ENCODE measurements at places on chromosomes 16 and 17.

GRCh38 chr17:31510308-31511194, 119.1 kb downstream of the RAB11FIP4 start:
- no peak for DNase-seq

GRCh38 chr17:70172449-70172848, 3.1 kb downstream of the KCNJ2 start:
- DNase-seq = no peak

DNA sequence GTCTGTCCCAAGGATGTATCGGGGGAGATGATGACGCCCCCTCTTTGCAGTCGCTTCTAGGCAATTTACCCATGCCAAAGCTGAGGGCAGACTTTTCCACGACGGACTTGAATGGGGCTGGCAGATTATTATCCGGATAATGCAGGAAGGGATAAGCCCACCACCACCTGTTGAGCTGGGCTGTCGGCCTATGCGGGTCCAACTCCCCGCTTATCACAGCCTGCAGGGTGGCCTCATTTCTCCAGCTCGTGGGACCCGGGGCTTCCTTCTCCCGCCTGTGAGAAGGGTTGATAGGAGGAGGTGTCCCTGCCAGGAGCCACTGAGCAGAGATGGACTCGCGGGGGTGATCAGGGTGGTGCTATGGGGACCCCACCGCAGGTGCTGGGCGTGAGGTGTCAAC, 559 bp downstream of the CACNG5 start:
- no peak for DNase-seq

GRCh38 chr16:19228052-19228451, 57.5 kb upstream of the CLEC19A start:
- DNase-seq = no peak

DNA sequence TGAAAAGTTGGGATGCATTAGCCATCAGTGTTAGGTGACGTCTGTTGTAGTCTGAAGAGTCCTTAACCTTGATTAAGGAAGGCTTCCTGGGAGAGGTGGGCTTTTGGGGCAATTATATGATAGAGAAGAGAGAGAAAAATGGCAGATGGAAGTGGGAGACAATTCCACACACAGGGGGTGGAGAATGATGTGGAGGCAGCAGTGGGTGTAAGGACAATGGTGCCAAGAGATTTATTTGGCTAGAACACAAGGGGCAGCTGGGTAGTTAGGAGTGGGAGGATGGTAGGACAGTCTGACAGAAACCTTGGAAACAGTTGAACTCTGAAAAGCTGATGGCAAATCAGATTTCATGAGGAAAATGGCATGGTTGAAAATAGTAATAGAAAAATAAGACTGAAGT, 10.7 kb upstream of the DUSP14 start:
- no peak for DNase-seq

DNA sequence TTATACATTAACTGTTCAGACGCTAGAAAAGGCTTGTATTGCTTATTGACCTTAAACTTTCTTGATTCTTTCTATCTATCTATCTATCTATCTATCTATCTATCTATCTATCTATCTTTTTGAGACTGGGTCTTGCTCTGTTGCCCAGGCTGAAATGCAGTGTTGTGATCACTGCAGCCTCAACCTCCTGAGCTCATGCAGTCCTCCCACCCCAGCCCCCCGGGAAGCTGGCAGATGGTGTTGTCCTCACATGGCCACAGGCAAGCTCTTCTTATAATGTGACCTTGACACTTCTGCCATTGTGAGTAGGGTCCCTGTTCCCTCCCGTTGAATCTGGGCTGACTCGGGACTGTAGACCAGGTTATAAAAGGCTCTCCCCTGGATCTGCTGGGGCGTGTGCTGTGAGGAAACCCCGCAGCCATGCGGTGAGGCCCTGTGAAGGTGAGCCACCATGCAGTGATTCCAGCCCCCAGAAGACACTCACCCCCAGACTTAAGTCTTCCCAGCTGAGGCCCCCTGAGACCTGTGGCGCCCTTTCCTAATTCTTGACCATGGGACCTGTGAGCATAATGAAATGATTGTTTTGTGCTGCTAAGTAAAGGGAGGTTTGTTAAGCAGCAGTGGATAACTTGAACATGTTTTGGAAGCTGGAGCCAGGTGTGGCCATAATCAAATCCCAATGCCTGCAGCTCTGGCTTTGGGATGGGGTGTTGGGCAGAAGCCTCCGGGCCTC, 54.3 kb downstream of the RPTOR start:
- DNase-seq = no peak

- DNase-seq = peak; percentile 33
Measured at GRCh38 chr17:38750312-38751121, 2.0 kb upstream of the PSMB3 start.

DNA sequence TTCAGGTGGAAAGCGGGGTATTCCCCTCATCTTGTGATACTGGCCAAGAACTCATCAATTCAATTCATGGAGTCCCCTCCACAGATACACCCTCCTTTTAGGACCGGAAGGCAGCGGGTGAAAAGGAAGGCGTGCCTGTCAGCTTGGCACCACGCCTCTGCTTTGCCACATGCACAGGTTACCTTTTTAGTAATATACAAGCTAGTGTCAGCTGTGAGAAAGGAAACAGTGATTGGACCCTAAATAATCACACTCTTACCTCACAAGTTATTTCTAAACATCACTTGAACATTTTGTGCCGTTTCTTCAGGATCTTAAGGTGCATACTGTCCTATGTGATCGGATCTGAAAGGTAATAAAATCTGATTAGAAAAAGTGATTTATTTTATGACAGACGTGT, 15.7 kb downstream of the ZDHHC7 start:
- no peak for DNase-seq

- no peak for DNase-seq
Measured at GRCh38 chr16:25570131-25570530, 121.6 kb upstream of the HS3ST4 start.

GRCh38 chr17:14918540-14918939, 346.6 kb downstream of the PMP22 start:
- DNase-seq = no peak

GRCh38 chr16:81994485-81994884, 16.8 kb downstream of the SDR42E1 start:
- DNase-seq = no peak

DNA sequence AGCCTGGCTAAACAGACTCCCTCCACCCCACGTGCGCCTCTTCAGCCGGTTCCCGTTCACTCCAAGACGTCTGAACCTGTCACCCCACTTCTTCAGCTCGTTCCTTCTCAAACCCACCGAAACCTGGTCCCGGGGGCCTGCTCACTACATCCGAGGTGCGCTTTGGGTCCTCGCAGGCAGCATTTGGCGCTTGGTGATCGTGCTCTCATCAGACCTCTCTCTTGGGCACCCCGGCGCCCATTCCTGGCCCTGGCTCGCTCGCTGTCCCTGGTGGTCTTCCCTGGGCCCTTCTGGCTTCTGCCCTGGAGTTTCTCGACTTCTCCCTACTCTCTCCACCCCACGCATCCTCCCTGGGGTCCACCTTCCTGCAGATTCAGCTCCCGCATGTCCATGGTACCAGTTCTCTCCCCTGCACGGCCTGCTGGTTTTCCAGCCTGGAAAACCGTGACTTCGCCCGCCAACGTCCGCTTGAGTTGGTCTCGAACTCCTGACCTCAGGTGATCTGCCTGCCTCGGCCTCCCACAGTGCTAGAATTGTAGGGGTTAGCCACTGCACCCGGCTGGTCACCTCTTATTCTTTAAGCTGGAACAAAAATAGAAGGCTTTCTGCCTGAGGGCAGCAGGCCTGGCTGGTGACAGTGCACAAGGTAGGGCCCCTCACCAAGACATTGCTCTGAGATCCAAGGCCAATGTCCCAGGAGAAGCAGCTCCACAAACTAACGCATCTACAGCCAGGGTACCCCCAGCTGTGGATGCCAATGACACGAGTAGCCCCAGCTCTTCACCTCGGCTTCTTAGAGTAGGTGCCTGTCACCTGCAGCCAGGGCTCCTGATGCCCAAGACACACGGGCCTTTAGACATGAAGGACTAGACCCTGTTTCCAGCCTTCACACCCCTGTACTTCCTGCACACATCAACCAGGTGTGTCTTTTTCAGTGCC, 1.1 kb upstream of the MEAK7 start:
- DNase-seq = no peak

DNA sequence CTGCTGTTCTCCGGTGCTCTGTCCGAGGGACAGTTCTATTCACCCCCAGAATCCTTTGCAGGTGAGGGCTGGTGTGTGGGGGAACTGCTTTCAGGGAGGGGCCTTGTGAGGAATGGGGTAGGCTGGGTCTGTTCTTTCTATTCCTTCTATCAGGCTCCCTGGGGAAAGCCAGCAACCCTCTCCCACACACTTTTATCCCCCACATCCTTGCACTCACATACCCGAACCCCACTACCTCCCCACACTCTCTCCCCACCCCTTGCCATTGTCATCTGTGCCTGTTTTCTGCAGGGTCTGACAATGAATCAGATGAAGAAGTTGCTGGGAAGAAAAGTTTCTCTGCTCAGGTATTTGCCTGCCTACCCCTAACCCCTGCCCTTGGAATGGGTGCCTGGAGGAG, 6.4 kb upstream of the TCAP start:
- DNase-seq = no peak

DNA sequence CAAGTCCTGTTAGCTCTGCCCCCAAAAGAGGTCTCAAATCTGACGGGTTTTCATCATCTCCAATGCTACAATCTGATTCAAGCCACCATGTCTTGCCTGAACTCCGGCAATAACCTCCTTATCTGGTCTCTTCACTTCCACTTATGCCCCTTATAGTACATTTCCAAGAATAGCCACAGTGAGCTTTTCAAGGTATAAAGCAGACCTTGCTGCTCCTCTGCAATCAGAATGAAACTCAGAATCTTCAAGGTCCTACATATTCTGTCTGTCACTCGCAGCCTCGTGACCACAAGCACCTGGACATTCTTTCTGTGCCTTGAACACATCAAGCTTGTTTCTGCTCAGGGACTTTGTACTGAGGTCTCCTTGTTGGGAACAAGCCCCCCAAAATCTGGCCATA, 84.7 kb downstream of the YPEL2 start:
- DNase-seq = no peak

GRCh38 chr16:75626806-75627205, 3.7 kb upstream of the ADAT1 start:
- DNase-seq = no peak

DNA sequence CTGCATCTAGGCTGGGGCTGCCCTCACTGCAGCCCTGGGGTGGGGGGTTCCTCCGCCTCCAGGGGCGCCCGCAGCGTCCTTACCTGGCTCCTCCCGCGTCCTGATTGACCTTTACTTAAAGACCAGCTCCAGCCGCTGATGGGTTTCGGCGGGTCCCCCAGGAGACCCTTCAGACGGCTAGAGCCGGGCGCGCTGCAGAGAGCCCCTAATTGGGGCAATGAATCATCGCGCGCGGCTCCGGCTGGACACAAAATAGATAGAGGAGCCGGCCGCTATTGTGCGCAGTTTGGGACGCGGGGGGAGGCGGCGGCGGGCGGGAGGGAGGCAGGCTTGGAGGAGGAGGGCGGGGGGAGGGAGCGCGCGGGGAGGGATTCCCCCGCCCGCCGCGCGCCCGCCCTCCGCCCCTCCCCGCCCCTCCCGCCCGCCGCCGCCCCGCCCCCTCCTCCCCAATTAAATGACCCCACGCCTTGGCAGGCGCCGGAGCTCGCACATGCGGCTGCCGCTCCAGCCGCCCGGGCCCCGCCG, 56.5 kb upstream of the CIBAR2 start:
- DNase-seq = no peak

DNA sequence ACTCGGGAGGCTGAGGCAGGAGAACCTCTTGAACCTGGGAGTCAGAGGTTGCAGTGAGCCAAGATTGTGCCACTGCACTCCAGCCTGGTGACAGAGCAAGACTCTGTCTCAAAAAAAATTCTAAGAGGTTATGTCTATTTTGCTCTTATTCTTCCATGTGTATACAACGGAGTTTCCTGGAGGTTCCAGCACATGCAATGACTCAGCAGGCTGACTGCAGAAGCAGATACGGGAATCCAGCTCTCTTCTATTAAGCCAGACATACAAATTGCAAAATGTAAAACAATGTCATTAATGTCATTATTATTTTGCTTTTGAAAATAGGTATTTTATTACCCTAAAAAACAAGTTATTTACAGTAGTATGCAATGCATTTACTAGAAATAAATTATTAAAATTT, 18.4 kb downstream of the MIEF2 start:
- no peak for DNase-seq

DNA sequence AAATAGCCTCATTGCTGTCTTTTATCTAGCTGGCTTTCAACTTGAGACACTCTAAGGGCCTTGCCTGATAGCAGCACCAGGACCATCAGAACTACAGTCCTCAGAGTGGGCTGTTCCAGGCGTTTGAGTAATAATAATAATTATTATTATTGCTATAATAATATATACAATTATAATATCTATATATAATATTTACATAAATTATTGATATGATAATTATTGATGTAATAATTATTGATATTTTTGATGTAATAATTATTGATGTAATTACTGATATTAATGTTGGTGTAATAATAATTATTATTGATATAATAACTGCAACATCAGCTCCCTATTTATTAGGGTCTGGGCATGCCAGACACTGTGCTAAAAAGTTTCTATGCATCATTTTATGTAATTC, 25.6 kb upstream of the CRHR1 start:
- no peak for DNase-seq

- no peak for DNase-seq
Measured at GRCh38 chr17:35786941-35787432, 8.5 kb downstream of the MMP28 start.

DNA sequence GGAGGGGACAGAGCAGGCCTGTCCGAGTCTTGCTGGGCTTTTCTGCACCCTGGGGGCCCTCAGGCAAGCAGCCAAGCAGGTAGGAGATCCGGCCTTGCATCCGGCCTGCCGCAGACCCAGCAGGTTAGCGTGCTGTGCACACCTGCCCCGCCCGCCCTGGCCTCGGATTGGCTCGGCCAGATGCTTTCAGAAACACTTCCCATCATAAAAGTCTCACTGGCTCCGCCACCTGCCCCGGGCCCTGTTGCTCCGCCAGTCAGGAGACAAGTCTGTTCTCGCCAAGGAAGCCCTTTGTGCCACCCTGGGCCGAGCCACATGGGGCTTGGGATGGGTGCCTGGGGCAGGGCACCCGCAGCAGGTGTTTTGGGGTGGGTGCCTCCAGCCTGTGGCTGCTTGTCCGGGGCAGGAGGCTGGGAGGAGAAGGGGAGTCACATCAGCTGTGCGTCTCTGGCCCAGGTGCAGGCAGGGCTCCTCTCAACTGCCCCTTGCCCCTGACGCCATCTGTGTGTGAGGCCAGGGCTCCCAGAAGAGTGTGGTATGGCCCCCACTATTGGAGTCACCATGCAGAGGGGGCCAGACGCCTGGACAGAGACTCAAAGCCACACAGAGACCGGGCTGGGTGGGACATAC, 228.2 kb upstream of the GSE1 start:
- no peak for DNase-seq

GRCh38 chr17:71029246-71029645, 859.9 kb downstream of the KCNJ2 start:
- DNase-seq = no peak
